ENCODE measurements at places on chromosomes 7 and 10. TPM values are rescaled to one million over a fixed set of nuclear protein-coding genes. Genes with fewer than 3 reads are reported as not detected.

DNA sequence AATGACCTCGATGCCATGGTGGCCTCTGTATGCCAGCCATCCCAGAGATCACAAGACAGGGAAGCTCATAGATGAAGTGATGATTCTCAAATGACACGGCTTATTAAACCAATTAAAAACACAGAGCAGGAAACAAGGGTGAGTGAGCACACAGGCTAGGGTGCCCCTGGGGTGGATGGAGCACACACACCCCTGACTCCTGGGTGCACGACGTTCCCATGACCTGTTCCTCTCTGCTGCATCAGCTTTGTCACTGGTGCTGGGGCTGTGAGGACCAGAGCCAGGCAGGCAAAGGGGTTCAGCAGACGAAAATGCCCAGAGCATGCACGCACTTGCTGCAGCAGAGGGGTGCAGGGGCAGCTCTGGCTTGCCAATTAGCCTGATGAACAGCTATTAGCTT, 86.5 kb upstream of the LRRC4 start:
- no peaks in the 10 kb centered on the region for H3K36me3 ChIP-seq
- peaks cover 18% of the 10 kb centered on the region for H3K4me1 ChIP-seq
- H3K27ac ChIP-seq = no peak overlapping the region
- DNase-seq = no peak
- H3K27me3 ChIP-seq = peaks cover 27% of the 10 kb centered on the region
- no peak overlapping the region for H3K4me3 ChIP-seq

DNA sequence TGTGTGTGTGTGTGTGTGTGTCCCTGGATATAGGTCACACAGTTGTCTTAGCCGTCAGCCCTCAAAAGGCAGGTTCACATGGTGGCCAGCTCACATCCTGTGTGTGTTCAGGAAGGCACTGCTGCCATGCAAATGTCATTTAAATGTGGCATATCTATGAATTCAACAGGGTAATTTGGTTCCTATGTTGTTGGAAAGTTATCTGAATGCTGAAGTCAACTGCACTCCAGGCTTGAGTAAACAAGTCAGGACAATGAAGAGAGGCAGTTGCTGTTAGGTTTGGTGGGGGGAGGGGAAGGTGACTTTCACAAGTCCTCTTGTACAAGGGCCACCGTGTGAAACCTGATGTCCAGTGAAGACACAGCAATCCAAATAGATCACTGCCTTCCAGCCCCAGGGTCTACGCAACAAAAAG, 61.1 kb downstream of the PTPRE start:
- no peak overlapping the region for H3K4me3 ChIP-seq
- no peak for DNase-seq
- H3K36me3 ChIP-seq = no peaks in the 10 kb centered on the region
- no peak overlapping the region for H3K27ac ChIP-seq

DNA sequence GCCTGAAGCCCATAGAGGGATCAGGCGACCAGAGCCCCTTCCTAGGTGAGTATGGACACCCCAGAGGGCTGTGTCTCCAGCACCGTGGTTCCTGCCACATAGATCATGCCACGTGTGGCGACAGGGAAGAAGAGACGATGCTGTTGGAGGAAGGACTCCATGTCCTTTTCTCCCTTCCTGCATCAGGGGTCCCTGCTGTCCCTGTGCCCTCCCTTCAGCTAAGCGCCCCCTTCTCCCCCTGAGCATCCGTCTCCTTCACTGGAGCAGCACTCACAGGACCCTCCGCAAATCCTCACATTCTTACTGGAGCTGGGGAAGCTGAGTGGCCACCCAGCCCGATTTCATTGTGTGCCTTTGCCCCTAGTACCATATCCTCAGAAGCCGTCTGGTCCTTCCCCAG, 85.6 kb upstream of the NPS start:
- H3K4me3 ChIP-seq = no peak overlapping the region
- H3K27ac ChIP-seq = no peak overlapping the region
- no peaks in the 10 kb centered on the region for H3K4me1 ChIP-seq
- H3K36me3 ChIP-seq = peaks cover 6% of the 10 kb centered on the region
- no peak for DNase-seq

DNA sequence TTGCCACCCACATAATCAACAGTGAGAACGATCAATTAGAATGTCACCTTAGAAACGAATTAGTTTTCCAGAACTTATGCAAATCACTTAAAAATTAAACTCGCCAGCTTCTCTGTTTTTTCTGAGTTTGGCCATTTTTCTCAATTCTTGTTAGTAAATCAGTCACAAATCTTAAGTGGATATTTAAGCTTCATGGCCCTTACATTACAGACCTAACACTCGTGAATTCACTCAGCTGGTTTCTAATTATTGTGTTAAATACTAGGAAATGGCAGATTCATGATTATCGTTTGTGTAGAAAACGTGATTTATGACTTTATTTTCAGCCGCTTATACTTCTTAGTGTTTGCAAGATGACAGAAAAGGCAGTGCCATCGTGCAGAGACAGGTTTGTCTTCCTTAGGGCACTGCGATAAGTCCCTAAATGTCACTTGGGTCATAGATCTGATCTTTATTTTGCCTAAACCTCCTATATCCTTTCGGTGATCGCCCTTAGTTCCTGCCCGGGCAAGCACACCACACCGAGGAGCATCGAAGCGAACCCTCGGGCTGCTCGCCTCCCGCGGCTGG, 587 bp upstream of the CELF2 start:
- H3K4me1 ChIP-seq = peaks cover 68% of the 10 kb centered on the region
- peak overlapping the region; percentile 90 for H3K27ac ChIP-seq
- H3K4me3 ChIP-seq = peak overlapping the region; percentile 77
- DNase-seq = no peak
- no peaks in the 10 kb centered on the region for H3K36me3 ChIP-seq

DNA sequence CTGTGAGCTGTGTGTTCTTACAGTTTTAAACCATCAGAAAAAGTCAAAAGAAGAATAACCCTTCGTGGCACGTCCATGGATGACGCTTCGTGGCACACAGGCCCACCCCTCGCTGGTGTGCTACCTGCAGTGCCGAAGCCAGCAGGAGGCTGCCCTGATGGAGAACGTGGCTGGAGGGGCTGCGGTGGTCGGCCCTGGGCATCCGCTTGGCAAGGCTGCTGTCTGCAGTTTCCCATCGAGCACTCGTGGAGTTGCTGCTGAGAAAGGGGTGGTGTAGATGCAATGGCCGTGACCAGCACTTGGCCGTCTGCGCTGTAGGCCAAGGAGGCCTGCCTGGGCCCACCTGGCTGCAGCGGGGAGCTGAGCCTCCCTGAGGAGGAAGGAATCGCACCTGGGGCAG, 3.2 kb upstream of the ADGRA1 start:
- H3K27ac ChIP-seq = no peak overlapping the region
- H3K4me3 ChIP-seq = no peak overlapping the region
- no peak for DNase-seq
- H3K36me3 ChIP-seq = no peaks in the 10 kb centered on the region
- H3K27me3 ChIP-seq = peaks cover 27% of the 10 kb centered on the region

DNA sequence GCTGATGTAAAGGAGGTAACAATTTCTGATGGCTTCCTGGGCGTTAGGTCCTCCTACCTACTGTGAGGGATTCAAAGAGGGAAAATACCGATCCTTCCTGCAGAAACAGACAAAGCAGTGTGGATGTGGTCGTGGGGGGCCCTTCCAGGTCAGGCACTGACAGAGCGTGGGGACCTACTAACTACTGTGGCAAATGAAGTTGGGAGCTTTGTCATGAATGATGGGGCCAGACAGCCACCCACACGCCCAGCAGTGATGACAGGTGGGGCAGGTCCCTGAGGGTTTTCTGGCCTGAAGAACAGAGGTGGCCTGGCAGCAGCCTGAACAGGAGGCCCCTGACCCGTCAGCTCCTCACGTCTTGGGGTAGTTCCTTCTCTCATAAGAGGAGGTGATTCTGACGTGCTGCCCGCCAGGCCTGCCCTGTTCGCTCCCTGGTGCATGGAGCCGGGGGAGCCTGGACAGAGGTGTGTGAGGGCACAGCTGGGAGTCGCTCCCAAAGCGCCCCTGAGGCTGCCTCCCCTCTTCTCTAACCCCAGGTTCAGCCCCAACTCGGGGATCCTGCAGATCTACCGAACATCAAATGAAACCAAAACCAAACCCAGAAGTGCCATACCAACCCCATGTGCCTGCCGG, 4.2 kb downstream of the ATP6V0E2 start:
- H3K4me1 ChIP-seq = peaks cover 10% of the 10 kb centered on the region
- H3K4me3 ChIP-seq = no peak overlapping the region
- H3K36me3 ChIP-seq = no peaks in the 10 kb centered on the region
- no peak for DNase-seq
- no peak overlapping the region for H3K27ac ChIP-seq

GRCh38 chr7:134780166-134780828, 863 bp downstream of the CALD1 start:
- peak overlapping the region; percentile 98 for H3K27ac ChIP-seq
- peak overlapping the region; percentile 88 for H3K4me3 ChIP-seq
- peaks cover 21% of the 10 kb centered on the region for H3K4me1 ChIP-seq
- no peak for DNase-seq
- H3K27me3 ChIP-seq = no peaks in the 10 kb centered on the region

GRCh38 chr10:126092366-126093215, 196.2 kb downstream of the FANK1 start:
- H3K27ac ChIP-seq = no peak overlapping the region
- no peaks in the 10 kb centered on the region for H3K36me3 ChIP-seq
- H3K4me1 ChIP-seq = no peaks in the 10 kb centered on the region
- DNase-seq = no peak

DNA sequence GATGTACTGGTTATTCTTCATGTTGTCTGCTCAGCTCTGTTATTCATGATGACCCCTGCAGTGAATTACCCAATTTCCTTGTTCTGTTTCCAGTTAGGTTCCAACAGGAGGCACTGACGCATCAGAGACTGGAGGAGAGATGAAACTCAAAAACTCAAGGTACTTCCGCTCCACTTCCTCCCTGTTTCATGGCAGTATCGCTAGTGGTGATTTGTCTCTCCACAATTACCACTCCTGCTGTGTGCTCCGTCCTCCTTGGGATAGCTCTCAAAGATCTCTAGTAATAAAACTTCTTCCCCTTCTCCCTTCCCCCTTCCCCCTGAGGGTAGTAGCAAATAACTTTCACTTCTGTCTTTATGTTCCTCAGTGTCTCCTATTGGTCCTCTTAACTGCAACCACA, 107.4 kb upstream of the ABCB5 start:
- DNase-seq = no peak
- no peaks in the 10 kb centered on the region for H3K27me3 ChIP-seq
- peaks cover 9% of the 10 kb centered on the region for H3K4me1 ChIP-seq
- no peaks in the 10 kb centered on the region for H3K36me3 ChIP-seq

GRCh38 chr7:29424984-29425309, 138.7 kb upstream of the PRR15 start:
- no peak overlapping the region for H3K27ac ChIP-seq
- no peaks in the 10 kb centered on the region for H3K36me3 ChIP-seq
- H3K4me1 ChIP-seq = peaks cover 16% of the 10 kb centered on the region
- no peaks in the 10 kb centered on the region for H3K27me3 ChIP-seq

- no peaks in the 10 kb centered on the region for H3K36me3 ChIP-seq
- DNase-seq = no peak
- H3K27me3 ChIP-seq = no peaks in the 10 kb centered on the region
- no peak within 1 kb of the TSS for H3K27ac ChIP-seq
- H3K4me3 ChIP-seq = no peak within 1 kb of the TSS
- H3K4me1 ChIP-seq = peaks cover 14% of the 10 kb centered on the region
These were observed at the start of gene AQP1 for GRCh38 chr7:30911561-30911969. TSS of gene AQP1 (plus strand) at chr7:30911853. CDS start at chr7:30911910, 57 bp downstream.

DNA sequence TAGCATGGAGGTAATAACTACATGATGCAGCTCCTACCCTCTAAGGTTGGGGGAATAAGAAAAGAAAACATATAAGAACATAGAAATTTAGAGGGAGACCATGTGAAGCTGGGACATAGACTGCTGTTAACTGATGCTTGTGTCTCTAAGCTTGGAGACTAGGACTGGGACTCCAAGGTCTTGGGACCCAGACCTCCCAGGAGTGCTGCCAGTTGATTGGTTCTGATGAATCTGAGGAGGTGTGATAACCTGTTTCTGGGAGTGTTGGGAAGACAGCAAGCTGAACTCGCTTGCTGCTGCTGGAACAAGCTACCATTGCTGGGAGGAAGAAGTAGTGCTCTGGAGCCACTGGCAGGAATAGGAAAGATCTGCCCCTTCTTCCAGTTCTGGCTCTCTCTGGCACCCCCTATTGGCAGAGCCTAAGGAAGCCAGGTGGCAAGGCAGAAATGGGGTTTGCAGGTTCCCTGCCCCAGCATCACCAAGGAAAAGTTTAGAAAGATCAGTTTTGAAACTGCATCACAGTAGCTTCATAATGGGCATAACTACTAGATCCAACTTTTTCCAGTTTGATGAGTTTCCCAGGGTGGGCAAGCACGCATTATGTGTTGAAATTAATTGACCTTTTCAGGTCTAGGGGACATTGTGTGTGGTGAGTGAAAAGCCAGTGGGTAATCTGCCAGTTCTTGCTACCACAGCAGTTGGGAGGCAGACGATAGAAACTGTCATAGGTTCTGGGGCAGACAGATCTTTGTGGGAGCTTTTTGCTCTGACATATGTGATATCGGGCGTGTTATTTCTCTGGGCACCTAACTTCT, 140.7 kb downstream of the SND1 start:
- H3K27me3 ChIP-seq = no peaks in the 10 kb centered on the region
- peaks cover 47% of the 10 kb centered on the region for H3K4me1 ChIP-seq
- H3K4me3 ChIP-seq = no peak overlapping the region
- no peaks in the 10 kb centered on the region for H3K36me3 ChIP-seq
- DNase-seq = peak; percentile 84
- peak overlapping the region; percentile 13 for H3K27ac ChIP-seq

GRCh38 chr10:118720685-118721538, 33.9 kb downstream of the CACUL1 start:
- peak; percentile 47 for DNase-seq
- H3K4me1 ChIP-seq = no peaks in the 10 kb centered on the region
- no peak overlapping the region for H3K27ac ChIP-seq
- H3K36me3 ChIP-seq = peaks cover 9% of the 10 kb centered on the region
- no peaks in the 10 kb centered on the region for H3K27me3 ChIP-seq
- H3K4me3 ChIP-seq = no peak overlapping the region

The PLEKHA1 gene
- total RNA-seq = 34.6 TPM

The JAZF1 gene
- 11.9 TPM for total RNA-seq

The LRMDA gene
- 0.48 TPM for total RNA-seq

The BEND7 gene
- total RNA-seq = 15.8 TPM

The TMEM184A gene
- total RNA-seq = 1.4 TPM

The AHCYL2 gene
- total RNA-seq = 28.4 TPM
